ENCODE measurements at places on chromosomes 12 and 14.

DNA sequence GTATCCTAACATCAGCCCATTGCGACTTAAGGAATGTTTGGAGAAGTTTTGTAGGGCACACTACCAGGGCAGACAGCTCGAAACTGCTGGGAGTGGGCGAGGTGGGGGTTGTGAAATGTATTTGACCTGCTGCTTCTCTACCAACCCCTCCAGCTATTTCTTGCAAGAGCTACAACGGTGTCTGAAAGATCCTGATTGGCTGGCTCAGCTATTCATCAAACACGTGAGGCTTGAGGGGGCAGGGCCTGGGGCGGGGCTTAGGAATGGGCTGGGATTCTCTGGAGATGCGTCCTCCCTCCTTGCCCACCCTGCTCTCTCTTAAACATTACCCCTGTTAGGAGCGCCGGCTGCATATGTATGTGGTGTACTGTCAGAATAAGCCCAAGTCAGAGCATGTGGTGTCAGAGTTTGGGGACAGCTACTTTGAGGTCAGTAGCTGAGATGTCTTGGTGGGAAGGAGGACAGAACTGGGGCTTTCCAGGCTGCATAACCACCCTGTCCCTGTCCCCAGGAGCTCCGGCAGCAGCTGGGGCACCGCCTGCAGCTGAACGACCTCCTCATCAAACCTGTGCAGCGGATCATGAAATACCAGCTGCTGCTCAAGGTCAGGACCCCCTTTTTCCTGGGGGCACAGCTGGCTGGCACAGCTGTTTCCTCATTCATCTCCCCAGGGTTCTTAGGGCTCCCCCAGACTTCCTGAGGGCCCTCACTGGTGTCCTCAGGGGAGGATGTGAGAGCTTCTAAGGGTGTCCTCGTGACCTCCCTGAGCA, 3.1 kb downstream of the ARHGEF25 start:
- no peak for DNase-seq

GRCh38 chr12:49821373-49822287, 6.6 kb downstream of the NCKAP5L start:
- no peak for DNase-seq

DNA sequence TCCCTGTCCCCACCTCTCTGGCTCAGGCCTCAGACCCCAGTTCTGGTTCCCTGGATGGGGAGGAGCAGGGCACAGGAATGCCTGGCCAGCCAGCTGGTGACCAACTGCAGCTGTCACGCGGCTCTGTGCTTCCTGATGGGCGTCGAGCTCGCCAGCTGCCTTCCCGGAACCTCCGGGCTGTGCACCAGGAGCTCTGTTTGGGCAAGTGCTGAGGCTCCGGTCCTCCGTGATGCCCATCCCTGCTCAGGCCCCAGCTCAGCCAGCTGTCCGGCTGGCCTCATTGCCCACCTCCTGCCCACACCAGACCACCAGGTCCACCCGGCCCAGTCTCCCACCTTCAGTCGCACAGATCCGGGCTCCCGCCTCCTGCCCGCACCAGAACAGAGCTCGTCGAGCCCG, 4.8 kb downstream of the IFFO1 start:
- no peak for DNase-seq

DNA sequence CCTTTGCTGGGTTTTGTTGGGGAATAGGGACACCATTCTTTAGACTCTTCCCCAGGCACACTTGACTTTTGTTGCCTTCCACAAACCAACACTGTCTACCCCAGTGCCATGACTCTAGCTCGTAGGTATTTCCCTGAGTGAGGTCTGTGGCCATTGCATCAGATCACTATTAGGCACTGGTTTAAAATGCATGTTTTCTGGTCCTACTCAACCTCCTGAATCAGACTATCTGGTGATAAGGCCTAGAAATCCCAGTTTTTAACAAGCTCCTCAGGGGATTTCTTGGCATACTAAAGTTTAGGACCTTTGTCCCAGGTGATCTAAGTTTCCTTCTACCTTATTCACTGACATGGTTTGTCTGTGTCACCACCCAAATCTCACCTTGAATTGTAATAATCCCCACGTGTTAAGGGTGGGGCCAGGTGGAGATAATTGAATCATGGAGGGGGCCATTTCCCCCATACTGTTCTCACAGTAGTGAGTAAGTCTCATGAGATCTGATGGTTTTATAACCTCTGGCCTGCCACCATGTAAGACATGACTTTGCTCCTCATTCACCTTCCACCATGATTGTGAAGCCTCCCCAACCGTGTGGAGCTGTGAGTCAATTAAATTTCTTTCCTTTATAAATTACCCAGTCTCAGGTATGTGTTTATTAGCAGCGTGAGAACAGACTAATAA, 87.8 kb upstream of the PSMC1 start:
- no peak for DNase-seq

DNA sequence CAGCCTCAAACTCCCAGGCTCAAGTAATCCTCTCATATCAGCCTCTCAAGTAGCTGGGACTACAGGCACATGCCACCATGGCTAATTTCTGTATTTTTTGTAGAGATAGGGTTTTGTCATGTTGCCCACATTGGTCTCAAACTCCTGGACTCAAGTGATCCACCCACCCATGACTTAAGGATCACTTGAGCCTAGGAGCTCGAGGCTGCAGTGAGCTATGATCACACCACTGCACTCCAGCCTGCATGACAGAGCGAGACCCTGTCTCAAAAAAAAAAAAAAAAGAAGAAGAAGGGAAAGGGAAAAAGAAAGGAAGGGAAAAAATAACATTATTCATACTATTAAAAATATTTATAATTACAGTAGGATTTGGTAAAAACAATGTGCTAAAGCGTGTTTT, 19.2 kb downstream of the EPS8 start:
- DNase-seq = no peak

- DNase-seq = no peak
Observed at GRCh38 chr12:105091476-105092206, 7.4 kb upstream of the ALDH1L2 start.

- DNase-seq = no peak
Observed at GRCh38 chr12:113292091-113292490, 42.8 kb downstream of the SLC8B1 start.

DNA sequence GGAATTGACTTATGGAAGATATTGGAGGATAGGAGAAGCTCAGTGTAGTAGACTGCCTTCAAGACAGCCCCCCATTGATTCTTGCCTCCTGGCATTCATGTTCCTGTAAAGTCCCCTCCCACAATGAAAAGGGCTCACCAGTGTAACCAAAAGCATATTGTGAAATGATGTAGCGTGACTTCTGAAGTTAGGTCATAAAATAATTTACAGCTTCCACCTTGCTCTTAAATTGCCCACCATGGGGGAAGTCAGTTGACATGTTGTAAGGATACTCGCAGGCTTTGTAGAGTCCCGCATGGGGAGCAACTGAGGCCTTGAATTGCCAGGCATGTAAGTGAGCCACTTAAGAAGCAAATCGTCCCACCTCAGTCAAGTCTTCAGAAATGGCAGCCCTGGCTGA, 25.1 kb downstream of the GTSF1 start:
- DNase-seq = no peak

GRCh38 chr12:48286665-48287064, 64.1 kb downstream of the ZNF641 start:
- no peak for DNase-seq

GRCh38 chr12:131345521-131346436, 365.1 kb upstream of the SFSWAP start:
- DNase-seq = no peak

GRCh38 chr12:51381226-51382079, 9.8 kb downstream of the GALNT6 start:
- no peak for DNase-seq

DNA sequence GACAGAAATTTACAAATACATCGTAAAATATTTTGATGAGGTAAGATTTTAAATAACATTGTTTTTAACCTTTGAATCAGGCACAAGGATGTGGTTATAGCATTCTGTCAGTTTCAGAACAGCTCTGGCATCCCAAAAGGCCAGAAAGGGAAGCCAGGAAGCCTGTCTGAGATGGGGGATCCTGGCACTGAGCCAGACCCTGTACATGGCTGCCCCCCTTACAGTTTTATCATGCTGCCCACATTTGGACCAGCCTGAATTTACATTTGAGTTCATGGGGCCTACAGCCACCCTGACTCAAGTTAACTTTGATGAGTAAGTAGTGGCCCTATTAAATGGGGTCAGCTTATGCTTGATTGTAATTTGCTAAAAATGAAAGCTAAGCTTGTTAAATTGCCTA, 155.6 kb downstream of the PLXNC1 start:
- no peak for DNase-seq

Data from umbilical cord (tissue), 2 donors.